ENCODE measurements at places on chromosomes 13 and 19.

GRCh38 chr19:5251096-5252065, 89.2 kb downstream of the PTPRS start:
- no peak for DNase-seq

- DNase-seq, result no peak
Measured at GRCh38 chr19:39408392-39409207, 2.0 kb downstream of the ZFP36 start.

GRCh38 chr13:110305544-110305943, 1.4 kb downstream of the COL4A1 start:
- no peak for DNase-seq

GRCh38 chr13:43022934-43023288, 475 bp upstream of the DNAJC15 start:
- no peak for DNase-seq

GRCh38 chr13:28442839-28443238, 52.1 kb downstream of the FLT1 start:
- DNase-seq, result no peak

DNA sequence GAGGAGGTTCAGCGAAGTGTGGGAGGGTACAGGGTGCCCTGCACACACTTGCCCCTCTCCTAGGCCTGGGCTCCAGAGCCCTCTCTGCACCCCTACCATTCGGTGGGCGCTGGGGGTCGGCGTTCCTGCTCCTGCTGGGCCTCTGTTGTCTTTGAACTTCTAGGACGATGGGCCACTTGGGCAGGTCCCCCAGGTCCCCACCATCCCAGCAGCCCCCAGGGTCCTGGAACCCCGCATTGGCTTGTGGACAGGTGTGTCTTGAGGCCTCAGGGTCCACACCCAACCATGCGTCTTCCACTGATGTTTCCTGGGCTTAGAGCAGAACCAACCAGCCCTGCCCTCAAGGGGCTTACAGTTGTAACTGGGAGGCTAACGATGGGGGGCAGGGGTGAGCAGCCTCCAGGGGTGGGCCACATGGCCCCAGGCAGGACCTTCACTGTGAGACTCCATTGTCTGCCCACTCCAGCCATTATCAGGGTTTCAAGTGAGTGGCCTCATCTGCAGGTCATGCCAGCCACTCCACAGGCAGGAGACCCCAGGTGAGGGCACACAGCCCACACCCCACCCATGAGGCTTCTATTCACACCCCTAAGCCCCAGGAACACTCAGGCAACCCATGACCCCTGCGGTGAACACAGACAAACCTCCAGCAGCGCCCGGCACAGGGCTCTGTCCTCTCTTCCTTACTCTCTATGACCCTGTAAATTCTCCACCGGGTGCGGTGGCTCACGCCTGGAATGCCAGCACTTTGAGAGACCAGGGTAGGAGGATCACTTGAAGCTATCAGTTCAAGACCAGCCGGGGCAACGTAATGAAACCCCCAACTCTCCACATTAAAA, 2.0 kb upstream of the KLF16 start:
- no peak for DNase-seq

- DNase-seq, result no peak
Measured at GRCh38 chr13:60109285-60109684, 54.4 kb downstream of the DIAPH3 start.

GRCh38 chr19:4337906-4338440, 654 bp downstream of the STAP2 start:
- no peak for DNase-seq

DNA sequence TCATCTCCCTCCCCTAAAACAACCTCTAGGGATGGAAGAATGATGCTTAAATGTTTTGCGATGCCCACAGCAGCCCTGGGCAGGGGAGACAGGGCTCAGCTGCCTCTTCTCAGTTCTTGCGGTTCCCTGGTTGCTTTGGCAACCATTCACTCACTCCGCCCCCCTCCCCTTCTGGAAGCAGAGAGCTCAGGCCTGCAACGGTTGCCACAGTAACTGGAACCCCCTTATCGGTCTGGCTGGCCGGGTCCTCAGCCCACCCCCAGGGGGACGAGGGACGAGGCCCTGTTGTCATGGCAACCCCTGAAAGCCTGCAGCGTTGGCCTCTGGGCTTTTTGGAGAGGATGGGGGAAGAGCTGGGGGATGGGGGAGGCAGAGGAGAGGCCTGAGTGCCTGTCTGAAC, 19.5 kb downstream of the NOVA2 start:
- no peak for DNase-seq

DNA sequence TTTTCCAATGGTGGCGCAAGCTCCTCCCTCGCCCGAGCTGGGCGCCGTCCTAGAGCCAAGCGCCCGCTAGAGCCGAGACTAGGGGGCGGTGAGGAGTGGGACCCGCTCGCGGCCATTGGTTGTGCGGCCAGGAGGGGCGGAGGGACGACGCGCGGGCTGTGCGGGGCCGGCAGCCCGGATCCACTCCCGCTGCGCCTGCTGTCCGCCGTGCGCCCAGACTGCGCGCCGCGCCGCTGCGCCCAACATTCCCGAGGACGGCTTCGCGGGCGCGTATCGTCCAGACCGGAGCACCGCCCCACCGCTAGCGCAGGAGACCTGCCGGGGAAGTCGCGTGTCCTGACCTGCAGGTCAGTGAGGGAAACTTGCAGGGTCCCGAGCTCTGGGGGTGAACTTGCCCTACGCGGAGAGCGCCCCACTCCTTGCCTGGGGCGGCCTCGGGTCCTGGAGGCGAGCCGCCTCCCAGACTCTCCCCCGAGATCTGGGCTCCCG, at the start of gene SERTM1:
SERTM1 (plus strand) TSS at position 183 of the 489 bp plus-strand sequence. CDS start 21,059 bp downstream, outside the sequence.
- peak; percentile 30 for DNase-seq

- no peak for DNase-seq
Measured at GRCh38 chr13:32026623-32027022, 5.0 kb upstream of the FRY start.

DNA sequence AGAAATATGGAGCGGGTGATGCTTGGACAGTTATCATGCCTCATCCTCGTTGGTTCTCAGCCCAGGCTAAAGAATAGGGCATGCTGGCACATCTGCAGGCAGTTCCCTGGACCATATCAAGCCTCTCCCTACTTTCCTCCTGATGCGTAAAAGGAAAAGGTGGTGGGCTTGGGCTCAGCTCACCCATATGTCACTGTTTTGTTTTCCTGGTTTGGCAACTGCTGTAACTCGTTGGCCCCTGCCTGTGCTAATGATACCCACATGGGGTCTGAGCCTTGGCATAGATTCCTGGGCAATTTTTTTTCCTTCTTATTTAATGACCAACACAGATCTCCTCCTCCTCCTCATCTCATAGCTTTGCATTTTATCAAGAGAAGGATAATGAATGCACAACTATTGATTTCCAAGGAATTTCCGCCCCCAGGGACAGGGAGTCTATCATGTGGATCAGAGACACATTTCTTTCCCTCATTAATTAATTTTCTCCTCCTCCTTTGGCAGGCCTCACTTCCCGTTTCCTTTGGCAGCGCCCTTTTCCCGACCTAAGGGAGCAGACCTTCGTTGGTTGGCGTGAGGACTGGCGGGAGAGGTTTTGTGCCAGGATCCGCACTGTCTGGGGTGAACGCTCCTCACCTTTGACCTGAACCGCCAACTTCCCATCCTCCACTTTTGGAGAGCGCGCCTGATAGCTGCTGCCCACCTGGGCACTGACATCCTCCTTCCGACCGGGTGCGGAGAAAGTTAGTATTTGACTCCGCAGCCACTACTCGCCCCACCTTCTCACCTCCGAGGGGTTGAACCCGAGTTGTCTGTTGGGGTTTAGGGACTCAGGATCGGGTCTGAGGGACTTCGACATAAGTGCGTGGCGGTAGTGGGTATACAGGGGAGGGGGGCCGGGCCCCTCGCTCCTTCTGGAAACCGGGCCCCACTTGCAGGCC, 3.4 kb upstream of the POU4F1 start:
- DNase-seq, result no peak

- DNase-seq, result no peak
Measured at GRCh38 chr13:29598321-29598720, 2.8 kb upstream of the SLC7A1 start.

DNA sequence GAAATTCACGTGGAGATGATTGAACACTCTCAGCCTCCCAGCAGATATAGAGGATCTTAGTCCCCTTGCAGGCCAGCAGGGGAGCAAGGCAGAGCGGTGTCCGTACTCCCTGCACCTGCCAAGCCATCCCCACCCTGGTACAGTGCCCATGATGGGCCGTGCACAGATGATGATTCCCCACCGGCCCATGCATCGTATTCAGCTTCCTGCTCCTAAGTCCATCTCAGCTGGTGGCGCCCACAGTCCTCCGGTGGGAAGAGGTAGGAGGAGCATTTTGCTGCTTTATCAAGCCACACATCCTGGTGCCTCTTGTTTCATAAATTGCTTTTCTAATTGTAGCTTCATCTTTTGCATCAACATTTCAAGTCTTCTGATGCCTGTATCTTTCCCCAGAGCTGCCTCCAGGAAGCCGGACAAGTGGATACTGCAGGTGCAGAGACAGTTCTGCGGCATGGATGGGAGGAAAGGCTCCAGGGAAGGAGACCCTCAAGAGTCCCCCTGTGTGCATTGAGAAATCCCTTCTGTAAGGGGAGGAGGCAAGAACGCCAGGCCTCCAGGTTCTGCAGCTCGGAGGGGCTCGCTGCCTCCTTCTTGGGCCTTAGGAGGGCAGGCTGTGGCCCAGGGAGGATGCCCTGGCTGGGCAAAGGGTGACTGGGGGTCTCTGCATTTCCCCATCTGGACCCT, 55.3 kb downstream of the F2RL3 start:
- no peak for DNase-seq

GRCh38 chr19:4399812-4400134, 574 bp downstream of the SH3GL1 start:
- no peak for DNase-seq

DNA sequence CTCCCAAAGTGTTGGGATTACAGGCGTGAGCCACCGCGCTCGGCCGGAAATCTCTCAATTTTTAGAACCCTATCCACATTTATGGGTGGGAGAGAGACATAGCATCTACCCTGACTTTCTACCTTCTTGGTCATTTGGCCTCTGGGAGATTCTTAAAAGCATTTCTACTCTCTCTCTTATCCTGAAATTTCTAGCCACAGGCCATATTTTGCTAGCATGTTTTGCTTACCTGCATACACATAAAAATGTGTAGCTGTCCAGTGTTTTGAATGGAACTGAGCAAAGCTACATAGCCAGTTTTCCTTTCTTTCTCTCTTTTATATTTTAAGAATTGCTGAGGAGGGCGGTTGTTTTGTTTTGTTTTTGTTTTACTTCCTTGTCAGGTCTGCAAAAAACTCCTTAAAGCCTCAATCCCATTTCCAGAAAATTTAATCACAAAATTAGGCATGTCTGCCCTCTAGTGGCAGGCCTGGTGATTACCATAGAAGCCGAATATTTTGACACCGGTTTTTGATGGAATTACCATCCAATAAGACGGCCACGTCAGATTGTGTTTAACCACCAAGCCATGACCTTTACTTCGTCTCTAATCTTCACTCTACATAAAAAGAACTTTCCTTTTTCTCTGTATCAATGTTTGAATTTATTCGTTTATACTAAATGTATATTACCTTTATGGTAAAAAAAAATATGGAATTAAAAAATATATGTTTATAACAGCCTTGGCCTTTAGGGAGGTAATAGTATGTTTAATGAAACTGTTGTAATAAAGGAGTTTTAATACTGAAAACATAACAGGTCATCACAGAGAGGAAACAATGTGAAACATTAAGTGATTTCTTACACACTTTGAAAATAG, 34.4 kb upstream of the OXGR1 start:
- peak; percentile 68 for DNase-seq

GRCh38 chr13:30133996-30134395, 173.4 kb downstream of the KATNAL1 start:
- DNase-seq, result no peak

DNA sequence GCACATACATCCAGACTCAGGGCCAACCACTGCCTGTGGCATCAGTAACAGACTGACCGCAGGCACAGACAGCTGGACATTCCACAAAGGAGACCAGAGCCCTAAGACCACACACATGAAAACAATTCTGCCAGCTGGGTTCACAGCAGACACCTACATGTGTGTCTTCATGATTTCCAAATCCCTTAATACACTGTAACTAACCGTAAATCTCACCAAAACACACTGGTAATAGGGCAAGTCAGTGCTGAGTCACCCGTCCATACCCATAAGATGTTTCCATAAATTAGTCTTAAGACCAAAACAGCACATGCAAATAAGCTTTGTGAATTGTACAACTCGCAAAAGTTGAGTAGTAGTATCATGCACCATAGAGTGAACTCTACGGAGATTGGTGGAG, 65.4 kb downstream of the TUBGCP3 start:
- peak; percentile 23 for DNase-seq

DNA sequence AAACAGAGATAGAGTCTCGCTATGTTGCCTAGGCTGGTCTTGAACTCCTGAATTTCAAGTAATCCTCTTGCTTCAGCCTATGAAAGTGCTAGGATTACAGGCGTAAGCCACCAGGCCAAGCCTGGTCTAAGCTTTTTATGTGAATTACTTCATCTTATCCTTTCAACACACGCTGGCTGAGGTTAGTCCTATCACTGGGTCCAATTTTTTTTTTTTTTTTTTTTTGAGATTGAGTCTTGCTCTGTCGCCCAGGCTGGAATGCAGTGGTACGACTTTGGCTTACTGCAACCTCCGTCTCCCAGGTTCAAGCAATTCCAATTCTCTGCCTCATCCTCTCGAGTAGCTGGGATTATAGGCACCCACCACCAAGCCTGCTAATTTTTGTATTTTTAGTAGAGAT, 10.4 kb downstream of the MYO1F start:
- peak; percentile 18 for DNase-seq

DNA sequence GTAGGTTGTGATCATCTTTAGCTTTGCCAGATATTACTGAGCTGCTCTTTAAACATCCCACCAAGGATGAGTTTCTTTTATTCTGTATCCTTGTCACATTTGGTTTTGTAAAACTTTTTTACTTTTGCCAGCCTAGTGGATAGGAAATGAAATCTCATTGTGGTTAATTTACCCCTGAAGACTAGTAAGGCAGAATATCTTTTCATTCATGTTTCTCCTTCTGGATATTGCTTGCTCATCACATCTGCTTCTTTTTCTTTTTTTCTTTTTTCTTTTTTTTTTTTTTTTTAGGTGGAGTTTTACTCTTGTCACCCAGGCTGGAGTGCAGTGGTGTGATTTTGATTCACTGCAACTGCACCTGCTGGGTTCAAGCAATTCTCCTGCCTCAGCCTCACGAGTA, 31.3 kb downstream of the SIPA1L3 start:
- DNase-seq, result no peak

DNA sequence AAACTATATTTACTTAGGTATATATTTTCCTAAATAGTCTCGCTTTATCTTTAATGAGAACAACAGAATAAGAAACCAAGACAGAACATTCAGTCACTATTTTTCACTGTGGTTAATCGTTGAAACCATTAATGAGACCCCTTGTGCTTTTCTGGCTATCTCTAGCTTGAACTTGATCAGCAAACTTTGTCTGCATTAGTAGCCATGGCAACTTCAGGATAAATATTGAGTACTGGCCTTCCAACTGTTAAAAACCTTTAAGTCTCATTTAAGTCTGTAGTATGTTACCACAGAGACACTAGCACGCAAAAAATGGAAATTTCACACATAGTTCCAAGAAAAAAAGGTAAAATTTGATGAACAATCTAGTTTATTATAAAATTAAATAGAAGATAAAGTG, 946.0 kb downstream of the SLITRK5 start:
- DNase-seq, result no peak

GRCh38 chr13:114225610-114226009, 9.1 kb upstream of the CDC16 start:
- DNase-seq, result no peak

Data from fibroblast of upper back skin (primary cell).